ENCODE measurements at places on chromosomes 4 and X.

DNA sequence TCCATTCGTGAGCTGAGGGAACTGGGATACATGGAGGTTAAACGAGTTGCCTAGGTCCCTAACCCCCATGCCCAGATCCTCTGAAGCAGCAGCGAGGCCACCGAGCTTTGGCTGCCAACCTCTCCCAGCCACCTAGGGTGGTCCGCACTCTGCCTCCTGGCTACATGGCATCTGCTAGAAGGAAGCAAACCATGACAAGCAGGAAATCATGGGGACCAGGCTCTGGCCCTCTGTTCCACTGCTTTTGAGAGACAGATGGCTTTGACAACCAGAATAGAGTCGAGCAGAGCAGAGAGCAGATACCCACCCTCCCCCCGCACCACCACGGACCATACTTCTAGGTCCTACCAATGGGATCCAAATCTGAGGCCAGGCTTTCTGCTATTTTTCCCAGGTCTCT lies 37.5 kb upstream of the NKRF start:
- DNase-seq, result no peak

DNA sequence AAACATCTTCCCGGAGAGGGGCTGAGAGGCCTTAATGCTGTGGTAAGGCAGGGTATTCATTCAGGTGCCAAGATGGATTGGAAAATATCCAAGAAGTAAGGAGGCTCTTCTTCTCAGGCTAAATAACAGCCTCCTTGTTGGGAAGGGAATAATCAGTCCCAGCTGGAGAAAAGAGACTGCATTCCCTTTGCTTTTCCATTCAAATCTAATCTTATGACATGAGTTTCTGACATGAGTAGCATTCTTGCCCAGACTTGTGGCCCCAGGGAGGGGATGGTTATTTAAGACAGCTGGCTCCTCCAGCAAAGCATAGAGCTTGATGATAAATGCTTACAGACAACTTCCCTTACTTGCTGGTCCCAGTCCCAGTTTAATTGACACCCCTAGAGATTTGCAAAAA lies 98.3 kb downstream of the DCLK2 start:
- DNase-seq, result no peak

DNA sequence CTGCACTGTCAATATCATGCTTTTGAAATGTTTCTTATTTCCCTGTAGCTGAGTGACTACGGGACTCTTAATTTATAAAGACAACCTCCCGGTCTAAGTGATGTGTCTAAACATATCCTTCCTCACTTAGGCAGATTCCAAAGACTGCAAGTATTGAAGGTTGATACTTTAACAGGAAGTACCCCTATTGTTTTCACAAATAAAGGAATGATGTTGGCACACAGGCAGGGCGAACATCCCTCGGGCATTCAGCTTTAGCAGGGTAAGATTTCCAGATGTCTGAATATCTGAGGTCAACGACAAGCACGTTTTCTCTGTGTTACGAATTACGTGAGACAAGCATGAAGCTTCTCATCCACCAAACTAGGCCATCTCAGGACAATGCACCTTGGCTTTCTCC lies 638.0 kb upstream of the FRG1 start:
- no peak for DNase-seq

DNA sequence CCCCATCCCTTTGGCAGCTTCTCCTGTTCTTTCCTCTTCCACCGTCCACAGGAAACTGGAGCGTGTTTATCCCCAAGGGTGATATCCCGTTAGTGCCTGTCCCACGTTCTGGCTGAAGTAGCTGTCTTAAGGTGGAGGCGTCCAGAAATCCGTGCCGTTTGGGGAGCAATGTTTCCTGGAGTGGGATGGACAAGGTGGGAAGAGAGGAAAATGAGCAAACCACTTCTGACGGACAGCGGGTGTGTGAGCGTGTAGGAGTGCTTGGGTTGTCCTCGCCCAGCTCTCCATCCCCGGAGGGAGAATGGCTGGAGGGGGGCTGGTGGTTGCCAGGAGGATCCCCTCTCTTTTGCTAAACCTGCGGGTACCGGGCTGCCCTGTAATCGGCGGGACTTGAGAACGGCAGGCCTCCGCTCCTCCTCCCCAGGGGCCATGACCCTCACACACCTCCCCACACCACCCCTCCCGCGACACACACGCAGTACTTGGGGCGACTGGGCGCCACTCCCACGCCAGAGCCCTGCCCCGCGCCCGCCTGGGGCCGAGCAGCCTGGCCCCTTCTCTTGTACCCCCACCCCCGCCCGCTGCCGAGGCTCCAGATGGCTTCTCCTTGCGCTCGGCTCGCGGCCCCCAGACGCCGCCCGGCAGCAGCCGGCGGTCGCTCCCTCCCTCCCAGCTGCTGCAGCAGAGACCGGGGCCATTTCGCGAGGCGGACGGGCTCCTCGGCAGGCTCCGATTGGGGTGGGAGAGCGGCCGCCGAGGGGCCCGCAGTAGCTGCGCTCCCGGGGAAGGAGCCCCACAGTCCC lies 13.9 kb upstream of the PRDM8 start:
- DNase-seq, result no peak

GRCh38 chrX:30652527-30653414 lies 452 bp upstream of the GK start:
- DNase-seq, result peak; percentile 94

DNA sequence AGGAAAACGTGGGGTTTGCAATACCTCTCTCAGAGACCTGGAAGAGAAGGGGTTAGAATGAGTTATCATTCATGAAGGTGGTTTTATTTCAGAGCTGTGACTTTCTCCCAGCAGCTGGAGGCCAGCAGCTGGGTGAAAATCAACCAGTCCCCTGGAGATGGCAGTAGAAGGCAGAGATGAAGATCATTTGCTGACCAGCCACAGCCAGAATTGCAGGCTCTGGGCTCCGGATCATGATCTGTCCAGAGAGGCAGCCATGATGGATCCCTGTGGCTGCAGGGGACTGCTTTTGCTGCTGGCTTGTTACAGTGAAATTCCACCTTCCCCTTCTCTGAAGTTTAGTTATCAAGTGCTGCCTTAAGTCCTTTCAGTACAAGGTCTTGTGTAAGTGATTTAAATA lies 46.9 kb upstream of the TAB3 start:
- DNase-seq, result no peak

All from activated CD4-positive, alpha-beta T cell treated with anti-CD3 and anti-CD28 coated beads for 48 hours (primary cell).